ENCODE measurements at places on chromosomes 11 and 22.

GRCh38 chr22:38955250-38955905 lies 2.0 kb upstream of the APOBEC3A start:
- DNase-seq, result no peak

- DNase-seq, result no peak
Measured at GRCh38 chr22:45968003-45968650, 8.8 kb downstream of the WNT7B start.

- DNase-seq, result no peak
Measured at GRCh38 chr11:17379383-17380180, 8.9 kb downstream of the KCNJ11 start.

DNA sequence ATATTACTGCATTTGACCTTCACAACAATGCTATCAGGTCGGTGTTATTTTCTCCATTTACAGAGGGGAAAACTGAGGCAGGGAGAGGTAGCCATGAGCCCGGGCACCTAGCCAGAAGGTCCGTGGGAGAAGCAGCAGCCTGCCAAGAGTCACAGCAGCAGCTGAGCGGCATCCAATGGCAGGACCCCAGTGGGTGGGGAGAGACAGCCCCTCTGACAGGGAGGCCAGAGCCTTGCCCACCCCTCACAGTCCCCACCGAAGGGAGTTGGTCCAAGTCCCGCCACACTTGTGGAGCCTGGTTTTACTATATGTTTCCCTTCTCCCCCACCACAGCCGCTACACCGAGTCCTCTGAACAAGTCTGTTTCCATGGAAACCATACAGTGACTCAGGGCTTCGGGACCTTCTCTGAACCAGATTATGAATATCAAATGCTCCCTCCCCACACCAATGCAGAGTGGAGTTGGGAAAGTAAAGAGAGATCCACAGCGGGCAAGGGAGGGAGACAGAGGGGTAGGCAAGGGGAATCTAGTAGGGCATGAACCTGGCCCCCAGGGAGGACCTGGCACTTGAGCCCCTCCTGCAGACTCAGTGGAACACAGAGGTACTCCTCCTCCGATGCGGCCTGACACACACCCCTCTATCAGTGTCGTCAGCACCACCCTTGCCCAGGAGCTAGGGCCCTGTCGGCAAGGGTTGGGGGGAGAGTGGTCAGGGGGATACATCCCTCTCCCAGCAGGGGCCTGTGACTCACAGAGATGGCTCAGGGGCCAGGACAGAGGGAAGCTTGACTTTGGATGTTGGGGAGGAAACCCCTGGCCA lies 2.5 kb downstream of the CHST1 start:
- DNase-seq, result peak; percentile 71

GRCh38 chr11:107593951-107594350 lies 3.0 kb downstream of the ELMOD1 start:
- DNase-seq, result no peak

GRCh38 chr22:36538529-36538928 lies 9.6 kb upstream of the EIF3D start:
- DNase-seq, result no peak

- no peak for DNase-seq
Measured at GRCh38 chr11:102926961-102927623, 28.4 kb downstream of the MMP13 start.

- DNase-seq, result no peak
Measured at GRCh38 chr22:42022162-42022847, 23.7 kb downstream of the WBP2NL start.

DNA sequence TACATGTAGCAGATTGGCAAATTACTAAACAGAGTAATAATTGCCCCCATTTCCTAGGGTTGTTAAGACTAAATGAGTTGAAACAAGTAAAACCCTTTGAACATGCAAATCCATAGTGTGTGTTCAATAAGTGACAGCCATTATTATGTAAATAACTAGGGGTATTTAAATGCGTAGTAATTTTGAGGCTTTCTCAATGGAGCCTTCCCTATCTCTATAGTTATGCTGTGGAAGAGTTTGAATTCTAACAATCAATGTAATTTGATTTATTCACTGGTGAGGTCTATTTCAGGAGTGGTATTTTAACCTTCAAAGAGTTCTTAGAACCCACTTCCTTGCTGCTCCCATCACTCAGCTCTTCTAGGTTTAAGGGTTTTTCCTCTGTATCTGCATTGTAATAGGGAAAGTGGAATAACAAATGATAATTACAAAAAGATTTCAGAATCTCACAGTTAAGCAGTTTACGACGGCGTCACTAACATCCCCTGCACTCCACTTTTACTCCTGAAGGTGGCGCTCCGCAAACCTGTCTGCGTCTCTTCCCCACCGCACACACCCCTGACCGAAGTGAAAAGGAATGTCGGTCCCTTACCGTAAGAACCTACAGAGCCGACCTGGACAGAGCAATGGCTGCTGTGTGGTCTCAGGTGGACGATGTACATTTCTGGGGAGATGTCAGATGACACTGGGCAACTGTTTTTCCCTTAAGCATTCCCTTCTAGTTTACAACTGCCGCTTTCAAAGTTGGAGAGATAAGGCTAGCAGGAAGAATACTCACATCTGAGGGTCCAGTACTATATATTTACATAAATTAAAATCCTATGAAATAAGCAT lies 80.8 kb downstream of the ZC3H12C start:
- DNase-seq, result no peak

DNA sequence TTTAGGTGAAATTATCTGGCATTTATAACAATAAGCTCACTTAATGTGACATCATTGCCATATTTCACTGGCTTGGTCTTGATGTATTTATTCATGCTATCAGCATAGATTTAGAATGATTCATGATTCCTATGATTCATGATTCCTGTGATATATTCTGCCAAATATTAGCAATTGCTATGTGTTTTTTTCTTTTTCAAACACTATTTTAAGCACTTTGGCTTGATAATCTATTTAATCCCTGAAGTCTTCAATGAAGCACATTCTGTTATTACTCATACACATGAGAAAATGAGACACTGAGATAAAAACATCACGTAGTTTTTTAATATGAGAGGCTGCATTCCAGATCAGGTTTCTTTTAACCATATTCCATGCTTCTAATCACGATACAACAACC lies 78.5 kb downstream of the LUZP2 start:
- no peak for DNase-seq

- DNase-seq, result no peak
Measured at GRCh38 chr11:75041263-75041662, 52.5 kb downstream of the NEU3 start.

DNA sequence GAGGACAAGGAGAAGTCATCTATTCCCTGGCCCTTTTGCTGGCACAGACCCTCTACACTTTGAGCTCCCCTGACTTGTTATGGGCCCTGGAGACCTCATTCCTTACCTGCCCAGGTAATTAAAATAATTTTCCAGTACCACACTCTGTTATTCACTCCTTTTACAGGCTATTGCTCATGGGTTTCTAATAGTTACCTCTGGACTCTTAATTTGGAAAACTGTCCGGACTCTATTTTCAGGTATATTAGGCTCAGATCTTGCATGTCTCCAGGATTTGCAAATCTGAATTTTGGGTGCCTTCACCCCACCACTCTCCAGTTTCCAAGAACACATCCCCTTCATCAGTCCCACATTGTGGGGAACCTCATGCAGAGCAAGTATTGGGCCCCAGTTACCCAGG lies 186.8 kb upstream of the SESN3 start:
- DNase-seq, result no peak

GRCh38 chr22:50609599-50609998 lies 9.0 kb downstream of the MAPK8IP2 start:
- DNase-seq, result no peak

- DNase-seq, result no peak
Measured at GRCh38 chr11:61747192-61747966, 5.1 kb upstream of the MYRF start.

DNA sequence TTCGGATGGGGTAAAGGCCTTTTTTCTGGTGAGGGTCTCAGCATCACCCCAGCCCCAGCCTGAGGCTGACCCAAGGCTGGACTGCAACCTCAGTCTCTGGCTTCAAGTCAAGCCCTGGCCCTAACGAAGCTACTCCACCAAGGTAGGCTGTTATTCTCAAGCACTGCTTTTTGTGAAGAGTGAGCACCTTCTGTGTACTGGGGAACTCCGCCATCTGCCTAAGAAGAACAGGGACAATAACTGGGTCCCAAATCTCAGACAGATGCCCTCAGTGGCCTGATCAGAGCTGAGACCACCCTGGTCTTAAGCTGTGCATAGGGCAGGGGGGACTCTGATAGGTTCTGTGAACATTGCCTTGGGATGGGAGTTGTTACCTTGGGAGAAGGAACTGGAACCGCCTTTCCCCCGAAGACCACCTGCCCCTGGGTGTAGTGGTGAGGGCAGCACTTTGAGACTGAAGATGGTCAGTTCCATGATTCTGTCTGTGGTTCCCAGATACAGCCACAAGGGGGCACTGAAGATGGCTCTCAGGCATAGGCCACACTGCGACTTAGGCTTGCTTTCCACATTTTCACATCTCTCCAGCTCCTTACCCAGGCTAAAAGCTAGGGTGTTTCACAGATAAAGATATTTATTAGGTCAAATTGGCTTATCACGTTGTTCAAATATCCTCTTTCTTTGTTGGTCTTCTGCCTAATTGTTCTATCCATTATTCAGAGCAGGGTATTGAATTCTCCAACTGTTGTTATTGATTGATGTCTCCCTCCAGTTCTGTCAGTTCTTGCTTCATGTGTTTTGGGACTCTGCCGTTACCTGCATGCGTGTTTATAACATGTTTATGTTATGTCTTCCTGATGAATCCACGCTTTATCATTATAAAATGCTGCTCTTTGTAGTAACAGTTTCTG lies 11.8 kb upstream of the UVRAG start:
- DNase-seq, result no peak

- no peak for DNase-seq
Measured at GRCh38 chr11:29623144-29623722, 393.6 kb downstream of the KCNA4 start.

DNA sequence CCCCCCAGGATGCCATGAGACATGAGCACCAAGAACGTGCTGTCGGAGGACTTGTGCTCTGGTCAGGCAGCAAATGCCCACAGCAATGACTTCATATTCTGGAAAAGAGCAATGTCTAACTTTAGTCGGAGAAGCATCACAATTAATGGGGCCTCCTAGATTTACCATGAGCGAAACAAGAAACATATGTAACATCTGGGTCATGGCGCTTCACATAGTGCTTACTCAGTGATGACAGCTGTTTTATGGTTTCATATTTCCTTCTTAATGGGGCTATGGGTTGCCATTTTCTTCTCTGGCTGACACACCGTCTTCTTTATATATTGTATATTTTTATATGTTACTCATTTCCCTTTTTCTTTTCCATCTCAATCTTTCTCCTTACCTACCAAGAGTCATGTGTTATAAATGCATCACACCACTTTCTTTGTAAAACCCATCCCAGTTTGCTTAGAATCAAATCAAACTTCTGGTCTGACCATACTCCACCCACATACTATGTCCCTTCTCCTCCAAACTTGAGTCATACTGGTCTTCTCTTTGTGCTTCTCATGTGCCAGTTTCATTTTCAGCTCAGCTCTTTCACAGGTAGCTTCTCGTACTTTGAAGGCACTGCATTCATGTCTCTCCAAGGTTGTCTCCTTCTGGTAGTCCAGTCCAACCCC lies 9.4 kb upstream of the CASP12 start:
- DNase-seq, result no peak

DNA sequence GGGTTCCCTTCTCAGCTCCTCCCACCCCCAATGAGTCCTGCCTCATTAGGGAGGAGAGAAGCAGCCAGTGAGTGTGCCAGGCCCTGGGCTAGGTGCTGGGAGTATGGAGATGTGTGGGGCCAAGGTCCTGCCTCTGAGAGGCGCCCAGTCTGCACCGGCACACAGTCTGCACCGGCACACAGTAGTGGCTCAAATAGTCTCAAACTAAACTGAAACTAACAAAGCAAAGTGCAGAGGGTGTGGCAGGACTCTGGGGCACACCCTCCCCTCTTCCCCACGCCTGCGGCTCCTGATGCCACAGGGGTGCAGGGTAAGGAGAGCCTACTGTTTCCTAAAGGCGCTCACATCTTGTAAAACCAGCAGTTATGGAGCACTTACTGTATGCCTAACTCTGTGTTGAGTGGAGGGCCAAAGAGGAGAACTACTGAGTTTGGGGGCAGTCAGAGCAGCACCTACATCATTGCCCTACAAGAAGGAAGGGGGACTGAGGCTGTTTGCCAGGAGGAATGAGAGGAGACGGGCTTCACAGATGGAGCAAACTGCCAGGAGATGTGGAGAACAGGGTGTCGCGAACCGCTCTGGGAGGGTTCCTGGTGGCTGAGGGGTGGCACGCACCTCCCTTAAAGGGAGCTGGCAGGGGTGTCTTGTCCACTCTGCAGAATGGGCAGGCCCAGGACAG lies 939 bp upstream of the SH3BP1 start:
- DNase-seq, result no peak

GRCh38 chr11:26896719-26897118 lies 97.2 kb upstream of the FIBIN start:
- peak; percentile 29 for DNase-seq

GRCh38 chr22:39661842-39662685 lies 91.5 kb downstream of the CACNA1I start:
- no peak for DNase-seq

- DNase-seq, result peak; percentile 40
Measured at GRCh38 chr22:45842291-45842991, 134.5 kb downstream of the WNT7B start.

DNA sequence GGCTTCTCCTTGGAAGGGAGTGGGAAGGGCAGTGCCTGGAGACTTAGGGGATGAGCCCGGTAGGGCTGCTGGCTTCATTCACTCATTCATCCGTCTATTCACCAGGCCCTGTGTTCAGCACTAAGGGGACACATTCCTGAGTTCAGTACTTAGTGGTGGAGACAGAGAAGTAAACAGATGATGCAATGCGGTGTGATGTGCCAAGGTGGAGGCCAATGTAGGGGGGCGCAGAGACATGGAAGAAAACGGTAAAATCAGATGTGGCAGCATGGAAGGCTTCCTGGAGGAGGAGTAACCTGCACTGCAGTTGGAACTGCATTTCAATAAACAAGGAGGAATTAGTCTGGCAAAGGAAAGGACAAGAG lies 21.3 kb downstream of the GRIK4 start:
- DNase-seq, result no peak

DNA sequence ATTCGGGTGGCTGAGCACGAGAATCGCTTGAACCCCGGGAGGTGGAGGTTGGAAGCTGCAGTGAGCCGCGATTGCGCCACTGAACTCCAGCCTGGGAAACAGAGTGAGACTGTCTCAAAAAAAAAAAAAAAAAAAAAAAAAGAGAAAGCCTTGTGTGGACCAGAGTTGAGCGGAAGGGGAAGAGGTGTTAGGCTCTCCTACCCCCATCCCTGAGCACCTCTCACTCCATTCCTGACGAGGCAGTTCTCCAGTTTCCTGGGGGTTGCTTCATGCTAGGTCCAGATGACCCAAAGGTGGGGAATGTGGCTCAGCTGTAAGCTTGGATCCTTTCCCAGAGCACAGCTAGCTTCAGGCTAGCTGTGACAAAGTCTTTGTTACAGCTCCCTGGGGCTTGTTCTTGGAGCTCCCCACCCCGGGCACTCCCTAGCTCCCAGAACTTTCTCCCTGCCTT lies 8.8 kb upstream of the DNAL4 start:
- DNase-seq, result peak; percentile 92

All from AG09309 (cell line).